Stimulated activated CD4-positive, alpha-beta T cell treated with anti-CD3 and anti-CD28 coated beads, Interleukin-12 subunit alpha, Interleukin-12 subunit beta, amount 100 ng/mL, for 24 hours (primary cell): ENCODE measurements at places on chromosomes 16 and 17.

- DNase-seq = no peak
These were observed 4.9 kb upstream of the LPCAT2 start for GRCh38 chr16:55503726-55504550.

- DNase-seq = no peak
These were observed 70.2 kb downstream of the ARHGAP44 start for GRCh38 chr17:12859520-12859919.

DNA sequence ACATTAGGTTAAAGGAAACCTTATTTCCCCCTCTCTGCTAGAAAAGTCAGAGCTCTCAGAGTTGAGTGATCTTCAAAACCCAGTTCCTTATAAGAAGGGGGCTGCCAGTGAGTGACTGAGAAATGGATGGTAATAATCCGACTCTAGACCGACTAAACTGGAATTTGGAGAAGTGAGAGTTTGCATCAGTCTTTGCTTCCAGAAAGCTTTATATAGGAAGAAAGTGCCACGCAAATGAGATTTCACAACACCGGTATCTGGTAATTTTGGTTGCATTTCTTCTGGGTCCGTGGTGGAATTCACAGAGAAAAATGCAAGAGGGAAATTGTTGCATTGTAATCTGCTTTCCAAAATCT lies 271.4 kb downstream of the MAF start:
- DNase-seq = no peak

DNA sequence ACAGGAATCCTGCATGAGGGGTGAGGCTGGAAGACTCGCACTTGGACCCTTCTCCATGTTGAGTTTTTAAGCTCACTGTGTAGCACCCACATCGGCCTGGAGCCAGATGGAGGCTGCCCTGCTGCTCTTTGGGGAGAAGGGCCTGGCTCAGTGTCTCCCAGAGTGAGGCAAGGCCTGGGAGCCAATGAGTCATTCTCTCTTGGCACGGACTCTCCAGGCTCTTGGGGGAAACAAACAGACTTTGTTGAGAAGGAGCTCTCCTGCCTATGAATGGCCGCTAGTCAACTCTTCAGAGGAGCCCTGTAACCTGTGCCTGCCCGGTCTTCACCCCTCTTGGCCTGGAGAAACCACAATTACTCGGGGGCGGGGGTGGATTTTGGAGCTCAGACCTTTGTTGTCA lies 50.8 kb upstream of the MAF start:
- DNase-seq = no peak

DNA sequence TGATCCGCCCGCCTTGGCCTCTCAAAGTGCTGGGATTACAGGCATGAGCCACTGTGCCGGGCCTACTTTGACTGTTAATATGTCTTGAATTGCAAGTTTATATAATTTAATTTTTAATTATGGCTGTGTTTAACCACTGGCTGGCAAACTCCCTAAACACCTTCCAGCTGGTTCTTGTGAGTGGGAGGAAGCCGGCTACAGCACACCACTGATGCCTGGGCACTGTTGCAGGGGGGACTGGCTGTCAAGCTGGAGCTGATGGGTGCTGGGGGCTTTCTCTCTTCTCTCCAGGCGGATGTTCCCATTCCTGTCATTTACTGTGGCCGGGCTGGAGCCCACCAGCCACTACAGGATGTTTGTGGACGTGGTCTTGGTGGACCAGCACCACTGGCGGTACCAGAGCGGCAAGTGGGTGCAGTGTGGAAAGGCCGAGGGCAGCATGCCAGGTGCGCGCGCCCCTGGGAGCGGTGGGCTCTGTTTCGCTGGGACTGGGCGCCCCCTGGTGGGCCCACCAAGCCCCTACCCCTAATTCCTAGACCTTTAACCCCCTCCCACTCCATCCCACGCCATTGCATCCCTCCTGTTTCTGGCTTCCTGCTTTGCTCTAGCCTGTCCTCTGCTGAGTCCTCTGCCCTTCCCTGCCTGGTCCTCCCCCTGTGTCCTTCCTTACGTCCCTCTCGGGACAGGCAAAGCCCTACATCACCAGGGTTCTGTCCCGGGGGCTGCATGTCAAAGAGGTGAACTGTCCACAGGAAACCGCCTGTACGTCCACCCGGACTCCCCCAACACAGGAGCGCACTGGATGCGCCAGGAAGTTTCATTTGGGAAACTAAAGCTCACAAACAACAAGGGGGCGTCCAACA lies 9.5 kb downstream of the TBX21 start:
- DNase-seq = no peak

GRCh38 chr17:50154604-50155003 lies 4.1 kb upstream of the PPP1R9B start:
- DNase-seq = no peak

DNA sequence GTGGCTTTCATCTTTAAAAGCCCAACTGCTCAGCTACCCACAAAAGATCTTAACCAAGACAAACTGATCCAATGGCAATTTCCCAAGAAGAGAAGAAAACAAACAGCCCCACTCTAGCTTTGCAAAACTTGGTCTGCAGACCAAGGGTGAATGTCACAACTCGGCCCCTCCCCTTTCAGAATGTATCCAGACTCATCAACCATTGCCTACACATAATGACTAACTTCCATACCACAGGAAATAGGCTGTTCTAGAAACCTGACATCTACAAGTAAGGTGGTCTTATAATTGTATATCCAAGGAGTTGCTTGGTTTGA lies 16.0 kb downstream of the DCUN1D3 start:
- DNase-seq = no peak

DNA sequence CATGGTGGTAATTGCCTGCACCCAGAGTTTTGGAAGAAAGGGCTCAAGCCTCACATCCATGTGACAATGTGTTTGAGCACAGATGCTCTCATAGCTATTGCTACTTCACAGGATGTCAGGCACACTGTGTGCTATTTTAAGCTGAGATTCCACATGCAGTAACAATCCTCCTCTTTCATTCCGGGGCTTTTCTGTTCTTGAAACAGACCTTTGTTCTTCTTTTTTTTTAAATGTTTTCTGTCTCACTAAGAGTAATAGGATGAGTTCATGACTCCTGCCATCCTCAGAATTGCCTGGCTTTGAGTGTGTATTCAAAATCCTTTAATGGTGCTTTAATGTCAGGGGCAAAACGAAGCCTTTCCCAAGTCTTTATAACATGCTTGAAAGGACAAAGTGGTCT lies 198.9 kb downstream of the ABCC12 start:
- no peak for DNase-seq

- DNase-seq = no peak
These were observed 196.4 kb downstream of the CCDC182 start for GRCh38 chr17:57548421-57549410.

GRCh38 chr16:76579277-76579922 lies 302.2 kb downstream of the CNTNAP4 start:
- no peak for DNase-seq
